ENCODE measurements at places on chromosomes 12 and 14. TPM values are rescaled to one million over a fixed set of nuclear protein-coding genes. Genes with fewer than 3 reads are reported as not detected.

DNA sequence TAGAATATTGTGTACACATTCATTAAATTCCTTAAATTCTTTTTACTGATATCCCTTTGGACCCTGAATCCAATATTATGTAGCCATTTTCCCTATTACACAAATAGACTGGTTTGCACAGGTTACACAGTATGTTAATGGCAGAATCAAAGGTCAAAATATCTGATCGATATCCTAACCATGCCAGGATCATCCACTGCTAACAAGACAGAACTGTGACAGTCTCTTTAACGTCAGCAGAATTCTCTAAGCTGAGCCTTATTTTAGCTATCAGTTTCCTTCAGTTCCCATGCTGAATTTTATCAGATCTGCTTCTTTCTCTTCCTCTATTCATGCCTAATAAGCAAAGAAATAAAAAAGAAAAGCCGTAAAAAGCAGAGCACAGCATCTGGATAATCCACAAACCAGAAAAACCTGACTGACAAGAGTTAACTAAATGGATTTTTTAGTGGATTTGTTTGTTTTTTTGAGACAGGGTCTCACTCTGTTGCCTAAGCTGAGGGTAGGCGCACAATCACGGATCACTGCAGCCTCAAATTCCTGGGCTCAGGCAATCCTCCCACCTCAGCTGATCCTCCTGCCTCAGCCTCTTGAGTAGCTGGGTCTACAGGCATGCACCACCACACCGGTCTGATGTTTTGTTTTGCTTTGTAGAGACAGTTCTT is 130.4 kb downstream of the PAWR start:
- no peak overlapping the region for H3K4me3 ChIP-seq
- peaks cover 17% of the 10 kb centered on the region for H3K36me3 ChIP-seq
- H3K27ac ChIP-seq, result peak overlapping the region; percentile 67
- H3K4me1 ChIP-seq, result peaks cover 39% of the 10 kb centered on the region

- no peak for DNase-seq
- no peaks in the 10 kb centered on the region for H3K27me3 ChIP-seq
- no peaks in the 10 kb centered on the region for H3K36me3 ChIP-seq
- H3K4me3 ChIP-seq, result no peak overlapping the region
Measured at GRCh38 chr14:56056031-56056430, 62.2 kb upstream of the PELI2 start.

DNA sequence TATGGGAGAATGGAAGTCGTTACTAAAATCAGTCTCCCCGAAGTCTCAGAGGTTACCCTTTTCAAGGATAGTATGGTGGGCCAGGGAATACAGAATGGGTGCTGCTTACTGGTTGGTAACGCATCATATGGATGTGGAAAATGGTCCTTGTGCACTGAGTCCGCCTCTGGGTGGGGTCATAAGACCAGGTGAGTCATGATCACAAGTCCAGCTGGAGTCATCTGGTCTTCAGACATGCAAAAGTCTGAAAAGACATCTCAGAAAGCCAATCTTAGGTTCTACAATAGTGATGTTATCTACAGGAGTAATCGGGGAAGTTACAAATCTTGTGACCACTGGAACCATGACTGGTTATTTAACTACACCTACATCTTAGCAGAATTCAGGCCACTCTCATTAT is 71.9 kb upstream of the TCL1B start:
- no peaks in the 10 kb centered on the region for H3K36me3 ChIP-seq
- H3K4me3 ChIP-seq, result no peak overlapping the region
- H3K4me1 ChIP-seq, result no peaks in the 10 kb centered on the region
- no peaks in the 10 kb centered on the region for H3K27me3 ChIP-seq
- no peak overlapping the region for H3K27ac ChIP-seq
- no peak for DNase-seq

DNA sequence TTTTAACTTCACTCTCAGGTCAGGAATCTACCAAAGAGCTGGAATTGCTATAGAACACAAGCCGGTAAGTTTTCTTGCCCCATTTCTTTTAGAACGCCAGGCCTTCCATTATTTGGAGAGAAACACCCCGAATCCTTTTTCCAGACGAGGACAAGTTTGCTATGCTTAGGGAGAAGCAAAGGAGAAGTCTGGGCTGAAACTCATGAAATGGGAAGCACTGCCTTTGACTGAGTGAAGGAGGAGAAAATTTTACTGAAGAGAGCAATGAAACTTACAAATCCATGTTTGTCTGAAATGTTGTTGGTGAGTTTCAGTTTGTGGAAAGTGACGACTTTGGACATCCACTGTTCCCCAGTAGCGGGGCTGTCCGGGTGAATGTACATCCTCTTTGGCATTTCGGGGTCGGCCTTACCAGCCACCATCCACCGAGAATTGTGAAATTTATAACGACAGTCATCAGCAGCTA is 3.3 kb downstream of the TBX3 start:
- no peak for DNase-seq
- H3K36me3 ChIP-seq, result no peaks in the 10 kb centered on the region
- H3K27me3 ChIP-seq, result no peaks in the 10 kb centered on the region

- no peaks in the 10 kb centered on the region for H3K36me3 ChIP-seq
- peak overlapping the region; percentile 64 for H3K27ac ChIP-seq
- peaks cover 10% of the 10 kb centered on the region for H3K4me1 ChIP-seq
- H3K4me3 ChIP-seq, result no peak overlapping the region
Measured at GRCh38 chr14:75299059-75299458, 20.4 kb downstream of the FOS start.

- H3K4me3 ChIP-seq, result peak overlapping the region; percentile 69
- DNase-seq, result peak; percentile 83
- H3K36me3 ChIP-seq, result no peaks in the 10 kb centered on the region
- no peaks in the 10 kb centered on the region for H3K27me3 ChIP-seq
- peaks cover 22% of the 10 kb centered on the region for H3K4me1 ChIP-seq
- peak overlapping the region; percentile 80 for H3K27ac ChIP-seq
Measured at GRCh38 chr12:50222275-50222783, 55.2 kb upstream of the CERS5 start.

DNA sequence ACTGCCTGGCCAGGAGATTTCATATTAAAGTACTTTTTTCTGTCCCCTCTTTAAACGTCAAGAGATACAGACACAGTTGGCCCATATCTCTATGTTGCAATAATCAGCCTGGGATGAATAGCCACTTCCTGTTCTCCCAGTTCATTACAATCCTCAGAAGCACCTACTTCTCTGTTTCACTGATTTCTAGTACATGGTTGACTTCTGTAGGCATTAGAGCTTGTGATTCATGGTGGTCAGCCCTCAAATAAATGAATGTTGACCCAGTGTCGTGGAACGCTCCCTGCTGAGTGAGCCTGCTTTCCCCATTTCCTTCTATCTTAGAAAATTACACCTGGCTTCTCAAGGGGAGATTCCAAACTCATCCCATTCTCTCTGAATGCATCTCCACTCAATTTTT is 416.7 kb downstream of the PDZRN4 start:
- H3K27me3 ChIP-seq, result no peaks in the 10 kb centered on the region
- no peak overlapping the region for H3K4me3 ChIP-seq
- H3K36me3 ChIP-seq, result no peaks in the 10 kb centered on the region
- no peak for DNase-seq

GRCh38 chr12:32705783-32706182 is 26.7 kb downstream of the DNM1L start:
- no peaks in the 10 kb centered on the region for H3K4me1 ChIP-seq
- H3K27ac ChIP-seq, result no peak overlapping the region
- H3K36me3 ChIP-seq, result peaks cover 18% of the 10 kb centered on the region
- H3K4me3 ChIP-seq, result no peak overlapping the region
- no peak for DNase-seq

GRCh38 chr14:78611796-78612571 is 441.8 kb downstream of the NRXN3 start:
- no peak overlapping the region for H3K27ac ChIP-seq
- no peak overlapping the region for H3K4me3 ChIP-seq
- DNase-seq, result no peak
- no peaks in the 10 kb centered on the region for H3K36me3 ChIP-seq
- H3K4me1 ChIP-seq, result no peaks in the 10 kb centered on the region

- no peaks in the 10 kb centered on the region for H3K36me3 ChIP-seq
- no peak overlapping the region for H3K27ac ChIP-seq
- H3K4me3 ChIP-seq, result no peak overlapping the region
- H3K4me1 ChIP-seq, result no peaks in the 10 kb centered on the region
- no peak for DNase-seq
Measured at GRCh38 chr12:118704527-118705241, 276.7 kb upstream of the SRRM4 start.

DNA sequence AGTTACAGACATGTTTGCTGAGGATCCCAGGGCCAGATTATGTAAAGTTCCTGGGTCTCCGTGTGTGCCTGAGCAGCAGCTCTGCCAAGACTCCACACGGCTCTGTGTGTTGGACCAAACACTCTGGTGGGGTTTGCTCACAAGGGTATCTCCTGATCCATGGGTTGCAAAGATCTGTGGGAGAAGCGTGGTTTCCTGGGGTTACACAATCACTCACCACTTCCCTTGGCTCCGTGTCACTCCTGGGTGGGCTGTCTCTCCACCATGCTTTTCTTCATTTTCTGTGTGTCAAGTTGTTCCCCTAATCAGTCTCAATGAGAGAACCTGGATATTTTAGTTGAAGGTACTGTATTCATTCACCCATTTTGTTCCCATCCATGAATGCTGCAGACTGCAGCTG is 1088.8 kb downstream of the FSCB start:
- H3K4me3 ChIP-seq, result no peak overlapping the region
- no peaks in the 10 kb centered on the region for H3K27me3 ChIP-seq
- H3K36me3 ChIP-seq, result no peaks in the 10 kb centered on the region

GRCh38 chr12:6921996-6922946 is 5.5 kb upstream of the ATN1 start:
- H3K27me3 ChIP-seq, result no peaks in the 10 kb centered on the region
- H3K4me3 ChIP-seq, result no peak overlapping the region

GRCh38 chr12:25764892-25765291 is 193.6 kb upstream of the RASSF8 start:
- no peaks in the 10 kb centered on the region for H3K4me1 ChIP-seq
- no peak for DNase-seq
- H3K27ac ChIP-seq, result no peak overlapping the region
- no peaks in the 10 kb centered on the region for H3K27me3 ChIP-seq

GRCh38 chr14:78519863-78520262 is 349.7 kb downstream of the NRXN3 start:
- no peaks in the 10 kb centered on the region for H3K4me1 ChIP-seq
- no peaks in the 10 kb centered on the region for H3K27me3 ChIP-seq
- no peak overlapping the region for H3K4me3 ChIP-seq
- H3K36me3 ChIP-seq, result no peaks in the 10 kb centered on the region
- DNase-seq, result no peak

DNA sequence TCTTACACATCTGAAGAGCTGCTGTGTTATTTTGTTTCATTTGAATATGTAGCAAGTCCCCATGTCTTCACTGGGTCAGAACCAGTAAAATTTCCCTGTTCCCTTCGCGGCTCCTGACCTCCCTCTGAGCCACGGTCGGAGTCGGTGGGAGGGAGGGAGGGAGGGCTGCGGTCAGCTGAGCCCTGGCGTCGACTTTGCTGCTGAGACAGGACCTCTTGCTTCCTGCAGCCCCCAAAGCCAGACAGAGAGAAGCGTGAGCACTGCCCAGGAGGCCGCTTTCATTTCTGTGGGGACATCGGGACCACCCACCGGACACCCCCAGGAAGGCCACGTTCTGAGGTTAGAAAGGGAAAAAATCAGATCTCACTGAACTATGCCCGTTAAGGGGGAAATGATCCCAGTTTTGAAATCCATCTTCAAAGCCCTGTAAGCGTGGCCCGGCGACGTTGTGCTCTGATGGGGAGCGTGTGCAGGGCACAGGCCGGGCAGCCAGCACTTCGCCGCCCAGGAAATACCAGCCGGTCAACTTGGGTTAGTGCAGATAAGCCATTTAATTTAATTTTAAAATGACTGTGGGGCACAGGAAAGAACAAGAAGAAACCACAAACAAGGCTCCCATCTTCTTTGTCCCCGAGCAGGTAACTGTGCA is 42.1 kb downstream of the NOC4L start:
- no peak for DNase-seq
- H3K4me3 ChIP-seq, result no peak overlapping the region
- H3K36me3 ChIP-seq, result no peaks in the 10 kb centered on the region
- peaks cover 7% of the 10 kb centered on the region for H3K4me1 ChIP-seq
- no peak overlapping the region for H3K27ac ChIP-seq
- no peaks in the 10 kb centered on the region for H3K27me3 ChIP-seq

DNA sequence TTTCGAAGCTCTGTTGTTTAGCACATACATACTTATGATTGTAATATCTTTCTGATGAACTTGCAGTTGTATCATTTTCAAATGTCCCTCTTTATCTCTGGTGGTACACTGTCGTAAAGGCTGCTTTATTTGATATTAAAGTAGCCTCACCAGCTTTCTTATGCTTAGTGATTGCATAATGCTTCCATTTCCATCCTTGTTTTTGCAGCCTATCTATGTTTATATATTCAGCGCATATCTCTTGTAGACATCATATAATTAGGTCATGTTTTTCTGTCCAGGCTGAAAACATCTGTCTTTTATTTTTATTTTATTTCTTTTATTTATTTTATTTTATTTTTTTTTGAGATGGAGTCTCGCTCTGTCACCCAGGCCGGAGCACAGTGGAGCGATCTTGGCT is 34.6 kb downstream of the ACAD10 start:
- DNase-seq, result no peak
- H3K27ac ChIP-seq, result no peak overlapping the region
- H3K4me1 ChIP-seq, result no peaks in the 10 kb centered on the region
- H3K27me3 ChIP-seq, result no peaks in the 10 kb centered on the region
- H3K4me3 ChIP-seq, result no peak overlapping the region
- H3K36me3 ChIP-seq, result peaks cover 20% of the 10 kb centered on the region

- H3K4me1 ChIP-seq, result no peaks in the 10 kb centered on the region
- no peaks in the 10 kb centered on the region for H3K27me3 ChIP-seq
- no peak overlapping the region for H3K4me3 ChIP-seq
- DNase-seq, result no peak
- H3K27ac ChIP-seq, result no peak overlapping the region
Measured at GRCh38 chr14:23896609-23897153, 56.9 kb upstream of the DHRS4 start.

GRCh38 chr14:31205681-31206535 is 1.7 kb downstream of the HECTD1 start:
- H3K4me3 ChIP-seq, result peak overlapping the region; percentile 98
- H3K4me1 ChIP-seq, result peaks cover 7% of the 10 kb centered on the region
- no peak for DNase-seq
- H3K36me3 ChIP-seq, result no peaks in the 10 kb centered on the region
- H3K27me3 ChIP-seq, result no peaks in the 10 kb centered on the region

Gene RNASE2
- total RNA-seq, result not detected

Gene MGAT4C
- not detected for total RNA-seq

Gene IPO8
- total RNA-seq, result 79.7 TPM

Gene TIGAR
- total RNA-seq, result 4.4 TPM

Gene RTN1
- 52.3 TPM for total RNA-seq

Gene ART4
- total RNA-seq, result 40.4 TPM
